NCI-H460 (cell line): ENCODE measurements at places on chromosomes 16 and 17.

- no peak for DNase-seq
These were observed 72.8 kb upstream of the MED9 start for GRCh38 chr17:17403899-17404576.

DNA sequence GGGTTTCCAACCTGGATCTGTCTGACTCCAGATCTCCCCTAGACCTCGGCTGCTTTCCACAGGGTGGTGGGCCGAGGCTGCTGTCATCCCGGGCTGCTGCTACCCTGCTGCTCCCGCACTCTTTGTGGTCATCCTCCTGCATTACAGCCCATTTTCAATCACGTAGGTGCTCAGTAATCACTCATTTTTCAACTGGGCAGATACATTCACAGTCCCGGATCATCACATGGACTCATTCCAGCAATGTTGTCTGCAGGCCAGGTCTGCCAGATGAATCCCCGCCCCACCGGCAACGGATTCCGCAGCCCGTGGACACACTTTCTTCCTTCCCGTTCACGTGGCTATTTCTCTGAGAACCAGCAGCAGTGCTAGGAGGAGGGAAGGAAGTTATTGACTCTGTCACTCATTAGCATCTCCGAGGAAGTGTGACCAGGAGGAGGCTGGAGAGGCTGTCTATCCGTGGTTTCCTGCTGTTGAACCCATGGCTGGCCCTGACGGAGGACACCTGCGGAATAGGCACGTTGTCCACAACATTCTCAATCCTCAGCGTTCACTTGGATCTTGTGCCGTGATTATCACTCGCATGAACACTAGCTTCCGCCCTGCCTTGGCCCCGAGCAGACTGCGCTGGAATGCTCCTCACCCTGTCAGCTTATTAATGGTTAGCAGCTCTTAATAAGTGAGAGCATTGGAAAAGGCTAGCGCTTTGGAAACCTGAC lies 14.7 kb upstream of the ZCCHC14 start:
- DNase-seq: no peak

- DNase-seq: no peak
These were observed 60.5 kb downstream of the B9D1 start for GRCh38 chr17:19301973-19302372.

- DNase-seq: no peak
These were observed 23.1 kb downstream of the MSI2 start for GRCh38 chr17:57279432-57279831.
